Articular chondrocyte of knee joint (primary cell): ENCODE measurements at places on chromosomes 12 and 14. TPM values are rescaled to one million over a fixed set of nuclear protein-coding genes. Genes with fewer than 3 reads are reported as not detected.

Gene SMCO2
- 0.43 and 1.6 TPM in 2 replicates for total RNA-seq

Gene RASAL1
- not detected in 2 replicates for total RNA-seq

Gene CCDC60
- not detected in 2 replicates for total RNA-seq

Gene MYF5
- not detected in 2 replicates for total RNA-seq

Gene PRPH
- 1.5 and 1.8 TPM in 2 replicates for total RNA-seq

Gene RHEBL1
- total RNA-seq: 0.52 and 0.54 TPM in 2 replicates

Gene MDGA2
- total RNA-seq: not detected in 2 replicates

Gene SOAT2
- under 0.01 and 0.11 TPM in 2 replicates for total RNA-seq

Gene ANKRD33
- total RNA-seq: not detected in 2 replicates

Gene ATN1
- 9.7 and 12.5 TPM in 2 replicates for total RNA-seq

Gene BCDIN3D
- 5.0 and 5.1 TPM in 2 replicates for total RNA-seq

Gene WIF1
- total RNA-seq: not detected in 2 replicates

Gene AQP2
- total RNA-seq: not detected in 2 replicates

Gene ACYP1
- 10.6 and 10.9 TPM in 2 replicates for total RNA-seq

Gene NGB
- total RNA-seq: not detected in 2 replicates

Gene KCNK13
- total RNA-seq: not detected in 2 replicates

Gene SLC38A2
- 2,127 and 2,372 TPM in 2 replicates for total RNA-seq

Gene TAS2R10
- total RNA-seq: 1.9 and 2.9 TPM in 2 replicates

Gene KLHDC1
- total RNA-seq: 4.6 and 5.0 TPM in 2 replicates

Gene CELA1
- not detected in 2 replicates for total RNA-seq

Gene CDK17
- 61.0 and 67.8 TPM in 2 replicates for total RNA-seq

Gene SERPINA9
- 0.26 and 0.43 TPM in 2 replicates for total RNA-seq

Gene BATF
- 0.65 and 0.78 TPM in 2 replicates for total RNA-seq

Gene CALM1
- total RNA-seq: 341 and 399 TPM in 2 replicates

Gene ORAI1
- total RNA-seq: 6.2 and 6.5 TPM in 2 replicates

Gene PRB4
- total RNA-seq: not detected in 2 replicates

Gene KRT6C
- total RNA-seq: not detected in 2 replicates

Gene WNT5B
- total RNA-seq: 36.5 and 42.5 TPM in 2 replicates

Gene FOXN4
- total RNA-seq: not detected in 2 replicates

Gene GALNT9
- 1.4 and 2.4 TPM in 2 replicates for total RNA-seq
